Stimulated activated CD8-positive, alpha-beta memory T cell treated with anti-CD3 and anti-CD28 coated beads, Interleukin-15, amount 100 ng/mL, for 1 hour (primary cell): ENCODE measurements at places on chromosomes 11 and 22.

GRCh38 chr11:120840661-120841060 lies 183.2 kb upstream of the TBCEL start:
- no peak for DNase-seq

- DNase-seq: no peak
These were observed 73.2 kb upstream of the CLDN5 start for GRCh38 chr22:19597399-19597735.

DNA sequence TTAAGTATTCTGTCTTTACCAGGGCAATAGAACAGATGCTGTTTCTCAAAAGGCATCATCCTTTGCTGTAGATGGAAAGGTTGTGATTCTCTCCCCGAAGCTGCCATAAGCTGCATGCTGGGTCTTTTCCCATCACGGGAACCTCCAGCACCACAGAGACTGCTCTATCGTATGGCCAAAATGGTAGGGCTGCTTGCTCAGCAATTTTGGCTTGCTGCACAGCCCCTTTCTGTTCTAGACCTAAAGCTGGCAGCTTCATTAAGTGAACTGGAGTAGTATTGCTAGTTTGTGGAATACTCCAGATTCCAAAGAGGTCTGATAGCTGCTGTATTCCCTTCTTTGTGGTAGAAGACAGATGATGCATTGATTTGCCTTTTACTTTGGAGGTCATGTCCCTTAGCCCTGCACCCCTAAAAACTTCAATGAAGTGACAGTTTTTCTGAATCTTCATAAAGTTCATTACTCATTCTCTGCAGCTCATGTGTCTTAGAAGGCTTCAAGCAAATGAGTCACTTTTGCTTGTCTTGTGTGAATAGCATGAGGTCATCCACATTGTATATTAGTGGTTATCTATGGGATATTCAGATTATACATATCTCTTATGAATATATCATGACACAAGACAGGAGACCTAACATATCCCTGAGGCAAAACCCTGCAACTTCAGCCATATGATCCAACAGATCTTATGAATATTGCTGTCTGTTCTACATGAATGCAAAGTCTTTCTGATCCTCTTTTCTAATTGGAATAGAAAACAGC lies 245.3 kb downstream of the FAM76B start:
- no peak for DNase-seq

- no peak for DNase-seq
These were observed 17.0 kb upstream of the CDON start for GRCh38 chr11:126079621-126080124.
